CD4-positive, alpha-beta T cell treated with Interleukin-4 for 4 hours (primary cell): ENCODE measurements at places on chromosomes 3 and 15.

GRCh38 chr3:72818905-72819304 lies 29.3 kb downstream of the SHQ1 start:
- DNase-seq: no peak

DNA sequence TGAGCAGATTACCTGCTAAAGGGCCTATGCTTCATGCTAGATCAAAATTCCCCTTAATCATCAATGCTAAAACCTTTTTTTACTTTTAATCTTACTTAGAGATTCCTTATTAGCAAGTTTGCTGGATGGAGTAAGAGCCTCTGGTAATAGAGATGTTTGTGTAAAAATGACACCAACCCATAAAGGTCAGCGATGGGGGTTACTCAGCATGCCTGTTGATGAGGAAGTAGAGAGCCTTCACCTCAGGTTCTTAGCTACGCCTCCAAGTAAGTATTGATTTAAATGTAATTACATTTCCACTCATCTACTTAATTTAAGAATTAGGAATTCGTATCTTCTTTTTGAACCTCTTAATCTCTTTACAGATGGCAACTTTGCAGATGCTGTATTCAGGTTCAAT lies 38.8 kb downstream of the DNAJC13 start:
- no peak for DNase-seq

- DNase-seq: no peak
Measured at GRCh38 chr3:57682284-57682683, 10.6 kb downstream of the DENND6A start.

- DNase-seq: no peak
Measured at GRCh38 chr3:182142928-182143327, 431.2 kb downstream of the SOX2 start.

- no peak for DNase-seq
Measured at GRCh38 chr15:66646308-66646707, 55.7 kb upstream of the SMAD6 start.

GRCh38 chr3:65914740-65915367 lies 123.9 kb downstream of the MAGI1 start:
- no peak for DNase-seq

- no peak for DNase-seq
Measured at GRCh38 chr3:115577000-115577399, 46.3 kb upstream of the GAP43 start.

DNA sequence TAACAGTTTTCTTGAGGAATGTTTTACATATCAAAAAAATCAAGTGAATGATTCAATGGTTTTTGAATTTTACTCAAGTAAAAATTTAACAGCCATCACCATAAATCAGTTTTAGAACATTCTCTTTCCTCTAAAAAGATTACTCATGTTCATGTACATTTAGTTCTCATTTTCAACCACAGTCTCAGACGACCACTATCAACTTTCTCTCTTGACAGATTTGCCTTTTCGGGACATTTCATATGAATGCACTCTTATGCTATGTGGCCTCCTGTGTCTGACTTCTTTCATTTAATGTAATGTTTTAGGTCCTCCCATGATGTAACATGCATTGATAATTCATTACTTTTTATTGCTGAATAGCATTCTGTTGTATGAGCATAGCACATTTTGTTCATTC lies 309.3 kb upstream of the PLSCR5 start:
- DNase-seq: no peak

- DNase-seq: no peak
Measured at GRCh38 chr3:176992565-176992964, 204.7 kb downstream of the TBL1XR1 start.

DNA sequence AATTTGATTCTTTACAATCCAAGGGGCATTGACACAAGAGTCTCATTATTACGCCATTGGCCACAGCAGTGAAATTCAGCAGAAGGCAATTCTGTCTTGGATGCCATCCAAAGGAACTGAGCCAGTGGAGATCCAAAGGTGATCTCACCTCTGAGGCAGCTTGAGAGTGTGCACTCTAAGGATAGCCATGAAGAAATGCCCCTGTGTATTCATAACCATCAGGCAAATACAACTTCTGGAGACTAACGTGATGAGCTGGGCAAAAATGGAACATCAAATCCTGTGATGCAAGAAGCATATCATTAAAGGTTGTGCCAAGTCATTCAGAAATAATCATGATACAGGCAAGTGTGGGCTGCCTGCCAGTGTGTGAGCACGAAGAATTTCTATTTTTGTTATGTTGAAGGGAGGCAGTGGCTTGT lies 41.4 kb downstream of the ROBO2 start:
- DNase-seq: no peak

- DNase-seq: no peak
Measured at GRCh38 chr3:24551626-24552025, 57.0 kb upstream of the THRB start.

DNA sequence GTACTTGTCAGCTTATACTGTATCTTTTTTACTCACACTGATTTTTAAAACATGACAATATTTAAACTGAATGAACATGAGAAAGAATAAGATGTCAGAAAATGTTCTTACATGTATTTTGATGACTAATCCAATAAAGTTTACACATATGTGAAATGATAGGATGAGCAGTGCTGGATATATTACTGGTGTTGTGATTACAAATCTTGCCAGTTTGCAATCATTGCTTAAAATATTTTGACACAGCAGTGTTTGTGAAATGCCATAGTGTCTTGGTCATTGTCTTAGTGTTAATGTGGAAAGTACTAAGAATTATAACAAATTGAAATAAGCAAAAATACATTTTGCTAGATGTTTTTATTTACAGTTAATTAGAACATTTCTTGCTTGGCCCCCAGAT lies 118.7 kb upstream of the MLF1 start:
- no peak for DNase-seq

- DNase-seq: no peak
Measured at GRCh38 chr3:95212117-95212516, 1149.3 kb downstream of the NSUN3 start.

- DNase-seq: peak; percentile 57
Measured at GRCh38 chr3:60079076-60079475, 1029.3 kb upstream of the CFAP20DC start.

GRCh38 chr3:73601011-73601410 lies 23.7 kb downstream of the PDZRN3 start:
- no peak for DNase-seq

DNA sequence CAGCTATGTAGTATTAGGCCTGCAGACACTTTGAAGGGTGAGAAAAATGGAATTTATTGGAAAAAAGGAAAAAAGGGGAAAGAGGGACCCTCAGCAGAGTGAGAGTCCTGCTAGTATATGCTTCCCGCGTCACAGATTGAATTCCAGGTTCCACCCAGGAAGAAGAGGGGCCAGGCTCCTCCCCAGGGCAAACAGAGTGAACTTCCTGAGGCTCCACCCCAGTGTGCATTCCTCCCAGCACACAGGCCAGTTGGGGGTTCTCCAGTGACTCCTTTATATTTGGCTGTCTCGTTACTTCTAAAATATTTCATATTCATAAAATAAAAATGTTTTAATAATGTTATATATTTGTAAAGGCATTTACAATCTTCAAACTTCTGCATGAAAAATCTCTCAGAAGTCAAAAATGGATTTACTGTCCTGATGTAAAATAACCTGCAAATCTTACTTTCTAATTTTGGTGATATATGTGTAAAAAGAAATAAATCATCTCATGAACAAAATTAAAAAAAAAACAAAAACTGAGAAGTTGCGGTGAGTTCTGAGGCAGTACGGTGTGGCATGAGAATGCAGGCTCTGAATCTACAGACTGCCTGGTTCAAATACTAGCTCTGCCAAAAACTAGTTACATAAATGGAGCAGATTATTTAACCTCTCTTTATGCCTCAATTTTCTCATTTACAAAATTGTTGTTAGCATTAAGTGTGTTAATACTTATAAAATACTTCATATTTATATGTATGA lies 175.8 kb upstream of the P2RY1 start:
- DNase-seq: no peak

GRCh38 chr3:132660052-132660810 lies at the start of gene UBA5:
Gene UBA5 (plus strand): TSS chr3:132660329. CDS start chr3:132660538, 209 bp downstream.
- DNase-seq: peak; percentile 64

DNA sequence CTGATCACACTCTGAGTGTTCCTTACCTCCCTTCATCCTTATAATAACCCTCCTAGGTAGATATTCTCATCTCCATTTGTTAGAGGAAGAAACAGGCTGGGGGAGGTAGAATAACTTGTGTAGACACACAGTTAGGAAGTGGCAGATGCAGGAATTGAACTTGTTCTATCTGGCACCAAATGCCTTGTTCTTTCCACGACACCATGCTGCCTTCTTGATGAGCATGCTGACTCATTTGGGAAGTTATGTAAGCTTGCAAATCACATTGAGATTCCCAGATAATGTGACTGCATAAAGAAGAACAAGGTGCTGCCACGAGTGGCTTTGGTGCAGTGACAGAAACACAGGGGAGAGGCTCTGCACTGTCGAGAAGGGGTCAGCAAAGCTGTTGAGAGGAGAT lies 27.5 kb upstream of the NDUFB4 start:
- no peak for DNase-seq

DNA sequence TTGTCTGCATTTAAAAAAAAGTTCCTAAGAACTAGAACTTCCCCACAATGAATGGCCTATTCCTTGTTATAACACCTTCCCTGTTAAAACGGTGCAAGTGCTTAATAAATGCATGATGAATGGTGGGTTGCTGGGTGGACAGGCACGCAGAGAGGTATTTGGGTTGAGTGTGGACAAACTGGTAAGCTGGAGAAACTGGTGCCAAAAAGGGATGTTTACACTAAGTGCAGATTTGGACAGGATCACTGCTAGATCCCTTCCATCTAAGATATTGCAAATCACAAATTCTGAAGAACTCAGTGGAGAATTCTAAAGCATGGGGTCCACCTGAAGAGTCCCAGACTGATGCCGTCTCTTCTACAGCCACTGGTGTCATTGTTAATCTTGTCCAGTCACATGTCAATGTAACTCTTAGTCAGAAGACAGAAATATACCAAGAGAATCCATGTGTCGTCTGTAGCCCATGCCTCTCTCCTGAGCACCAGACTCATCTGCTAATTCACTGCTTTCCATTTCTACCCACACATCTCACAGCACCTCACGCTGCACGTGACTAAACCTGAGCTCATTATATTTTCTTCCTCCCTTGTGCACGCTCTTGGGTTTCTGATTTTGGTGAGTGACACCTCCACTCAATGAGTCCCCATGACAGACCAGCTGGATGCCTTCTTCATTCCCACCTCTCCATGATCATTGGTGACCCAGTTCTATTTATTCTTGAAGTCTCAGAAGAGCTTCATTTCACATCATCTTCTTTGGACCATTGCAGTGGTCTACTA lies 328.9 kb downstream of the THSD4 start:
- no peak for DNase-seq

GRCh38 chr15:48890375-48890972 lies 12.5 kb downstream of the EID1 start:
- DNase-seq: no peak

DNA sequence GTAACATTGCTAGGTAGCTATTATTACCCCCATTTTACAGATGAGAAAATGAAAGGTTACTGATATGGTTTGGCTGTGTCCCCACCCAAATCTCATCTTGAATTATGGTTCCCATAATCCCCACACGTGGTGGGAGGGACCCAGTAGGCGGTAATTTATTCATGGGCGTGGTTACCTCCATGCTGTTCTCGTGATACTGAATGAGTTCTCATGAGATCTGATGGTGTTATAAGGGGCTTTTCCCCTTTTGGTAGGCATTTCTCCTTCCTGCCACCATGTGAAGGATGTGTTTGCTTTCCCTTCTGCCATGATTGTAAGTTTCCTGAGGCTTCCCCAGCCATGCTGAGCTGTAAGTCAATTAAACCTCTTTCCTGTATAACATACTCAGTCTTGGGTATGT lies 252.1 kb downstream of the OPA1 start:
- DNase-seq: no peak

DNA sequence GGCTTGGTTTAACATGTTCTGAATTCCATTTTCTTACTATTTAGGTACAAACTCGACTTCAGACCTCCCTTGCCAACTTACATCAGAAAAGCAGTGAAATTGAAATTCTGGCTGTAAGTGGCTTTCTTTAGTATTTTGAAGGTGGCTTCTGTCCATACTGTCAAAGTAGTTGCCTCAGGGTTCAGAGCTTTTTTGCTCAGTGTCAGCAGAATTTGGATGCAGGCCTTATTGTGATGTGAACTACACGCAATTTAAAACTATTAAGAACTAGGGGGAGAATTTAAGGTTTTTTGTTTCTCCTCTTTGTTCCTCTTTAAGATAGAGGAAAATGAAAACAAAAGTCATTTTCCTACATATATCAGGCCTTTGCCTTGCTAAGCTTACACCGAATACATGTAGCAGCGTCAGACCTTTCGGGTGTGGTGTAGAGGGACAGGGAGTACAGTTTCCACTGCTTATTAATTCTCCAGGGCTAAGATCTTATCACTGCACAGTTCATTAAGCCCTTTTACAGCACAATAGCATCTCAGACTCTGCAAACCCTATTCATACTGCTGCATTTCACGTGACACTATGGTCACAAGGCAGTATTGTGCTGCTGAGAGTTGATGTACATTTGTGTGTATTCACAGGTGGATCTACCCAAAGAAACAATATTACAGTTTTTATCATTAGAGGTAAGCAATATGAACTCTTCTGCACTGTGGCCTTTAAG lies 6.7 kb downstream of the SRP14 start:
- no peak for DNase-seq
